Left kidney (tissue), 8 donors: ENCODE measurements at places on chromosomes 12 and 14. TPM values are rescaled to one million over a fixed set of nuclear protein-coding genes. Genes with fewer than 3 reads are reported as not detected.

The SLCO1B1 gene
- polyA plus RNA-seq, result not detected

The RILPL2 gene
- polyA plus RNA-seq, result 5.3 TPM

The LUM gene
- 31.5 TPM for polyA plus RNA-seq

The NAV3 gene
- polyA plus RNA-seq, result 11.4 TPM

The SRRM4 gene
- 0.02 TPM for polyA plus RNA-seq

The DAO gene
- polyA plus RNA-seq, result 0.58 TPM

The GLIPR1L2 gene
- 2.6 TPM for polyA plus RNA-seq

The POTEM gene
- polyA plus RNA-seq, result not detected

The USP44 gene
- polyA plus RNA-seq, result 2.4 TPM

The RHEBL1 gene
- 1.8 TPM for polyA plus RNA-seq

The TRIM9 gene
- 2.8 TPM for polyA plus RNA-seq

The CCDC197 gene
- polyA plus RNA-seq, result not detected

The STON2 gene
- 62.3 TPM for polyA plus RNA-seq

The A2M gene
- 218 TPM for polyA plus RNA-seq

The CLEC1A gene
- polyA plus RNA-seq, result 4.3 TPM

The DENR gene
- 110 TPM for polyA plus RNA-seq

The B4GALNT3 gene
- 18.3 TPM for polyA plus RNA-seq

The TAS2R13 gene
- 0.12 TPM for polyA plus RNA-seq

The CLEC2A gene
- not detected for polyA plus RNA-seq

The MSI1 gene
- 26.5 TPM for polyA plus RNA-seq

The ABHD12B gene
- 0.47 TPM for polyA plus RNA-seq

The EML5 gene
- polyA plus RNA-seq, result 2.5 TPM

The SLC25A21 gene
- polyA plus RNA-seq, result 4.4 TPM

The CBLN3 gene
- 3.7 TPM for polyA plus RNA-seq

The CIROP gene
- not detected for polyA plus RNA-seq
